ENCODE measurements at places on chromosomes 7 and 10. TPM values are rescaled to one million over a fixed set of nuclear protein-coding genes. Genes with fewer than 3 reads are reported as not detected.

The SEMA3D gene
- 5.7 TPM for polyA plus RNA-seq

- no peak for DNase-seq
Observed at GRCh38 chr7:120927454-120928103, 23.0 kb upstream of the ING3 start.

GRCh38 chr7:155897758-155898386 lies 85.6 kb upstream of the SHH start:
- no peak for DNase-seq

GRCh38 chr10:68251151-68251550 lies 19.2 kb upstream of the ATOH7 start:
- no peak for DNase-seq

GRCh38 chr7:86908948-86909347 lies 150.5 kb downstream of the ELAPOR2 start:
- DNase-seq = no peak

DNA sequence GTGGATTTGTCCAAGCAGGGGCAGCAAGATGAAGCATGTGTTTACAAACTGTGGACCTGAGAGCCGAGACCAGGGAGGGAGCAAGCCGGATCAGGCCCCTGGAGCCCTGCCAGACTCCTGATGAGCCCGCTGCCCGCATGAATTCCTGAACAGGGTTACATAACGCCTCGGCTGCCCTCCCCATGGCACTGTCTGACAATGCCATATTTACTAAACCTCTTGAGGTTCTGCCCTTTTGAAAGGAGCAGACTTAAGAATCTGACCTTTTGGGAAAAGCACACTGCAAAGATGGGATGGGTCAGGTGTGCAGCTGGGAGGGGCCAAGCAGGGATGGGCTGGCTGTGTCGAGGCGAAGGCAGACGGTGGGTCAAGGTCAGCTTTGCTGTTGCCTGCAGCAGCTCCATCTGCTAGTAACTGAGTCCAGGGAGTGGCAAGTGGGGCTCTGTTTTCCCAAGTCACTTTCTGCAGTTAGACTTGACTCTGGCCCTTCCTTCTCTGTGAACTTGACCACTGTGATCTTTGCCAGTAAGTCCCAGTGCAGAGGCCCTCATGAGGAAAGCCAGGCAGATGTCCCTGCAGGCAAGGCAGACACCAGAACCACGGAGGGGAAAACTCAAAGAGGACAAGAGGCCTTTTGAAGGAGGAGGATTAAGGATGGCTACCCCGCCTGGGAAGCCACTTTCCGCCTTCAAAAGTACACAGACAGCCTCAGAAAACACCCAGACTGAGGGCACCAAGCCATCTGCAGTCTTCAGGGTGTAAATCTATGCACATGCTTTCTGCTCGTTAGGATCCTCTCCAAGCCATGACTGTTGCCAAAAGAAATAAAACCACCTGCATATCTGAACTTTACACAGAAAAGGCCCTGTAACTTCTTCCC lies 175.8 kb downstream of the TNS3 start:
- no peak for DNase-seq

- DNase-seq = no peak
Observed at GRCh38 chr10:74186678-74187077, 35.7 kb downstream of the ADK start.

DNA sequence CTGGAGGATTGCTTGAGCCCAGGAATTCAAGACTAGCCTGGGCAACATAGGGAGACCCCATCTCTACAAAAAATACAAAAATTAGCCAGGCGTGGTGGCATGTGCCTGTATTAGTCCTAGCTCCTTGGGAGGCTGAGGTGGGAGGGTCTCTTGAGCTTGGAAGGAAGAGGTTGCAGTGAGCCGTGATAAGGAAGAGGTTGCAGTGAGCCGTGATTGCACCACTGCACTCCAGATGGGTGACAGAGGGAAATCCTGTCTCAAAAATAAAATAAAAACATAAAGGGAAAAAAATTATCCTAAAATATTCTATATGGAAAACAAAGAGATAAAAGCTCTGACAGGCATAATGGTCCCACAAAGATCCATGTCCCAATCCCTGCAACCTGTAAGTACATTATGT lies 87.9 kb upstream of the KAT6B start:
- DNase-seq = no peak

- DNase-seq = no peak
Observed at GRCh38 chr7:24924375-24924774, 55.6 kb downstream of the OSBPL3 start.

DNA sequence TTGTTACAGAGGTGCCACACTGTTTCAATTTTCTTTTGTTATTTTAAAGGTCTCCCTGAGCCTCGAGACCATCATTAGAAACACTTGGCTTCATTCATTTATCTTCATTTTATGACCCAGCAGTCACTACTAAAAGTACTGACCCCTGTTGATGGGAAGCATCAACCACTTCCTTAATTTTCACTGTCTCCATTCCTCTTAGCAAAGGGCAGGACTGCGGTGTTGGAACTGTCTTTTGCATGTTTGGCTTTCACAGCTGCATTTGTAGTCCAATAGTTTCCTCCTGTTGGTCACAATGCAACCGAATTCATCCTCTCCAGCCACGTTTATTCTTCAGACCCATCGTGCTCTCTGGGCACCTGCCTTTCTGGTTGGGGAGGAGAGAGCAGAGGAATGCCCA lies 46.7 kb upstream of the PDZD8 start:
- no peak for DNase-seq

DNA sequence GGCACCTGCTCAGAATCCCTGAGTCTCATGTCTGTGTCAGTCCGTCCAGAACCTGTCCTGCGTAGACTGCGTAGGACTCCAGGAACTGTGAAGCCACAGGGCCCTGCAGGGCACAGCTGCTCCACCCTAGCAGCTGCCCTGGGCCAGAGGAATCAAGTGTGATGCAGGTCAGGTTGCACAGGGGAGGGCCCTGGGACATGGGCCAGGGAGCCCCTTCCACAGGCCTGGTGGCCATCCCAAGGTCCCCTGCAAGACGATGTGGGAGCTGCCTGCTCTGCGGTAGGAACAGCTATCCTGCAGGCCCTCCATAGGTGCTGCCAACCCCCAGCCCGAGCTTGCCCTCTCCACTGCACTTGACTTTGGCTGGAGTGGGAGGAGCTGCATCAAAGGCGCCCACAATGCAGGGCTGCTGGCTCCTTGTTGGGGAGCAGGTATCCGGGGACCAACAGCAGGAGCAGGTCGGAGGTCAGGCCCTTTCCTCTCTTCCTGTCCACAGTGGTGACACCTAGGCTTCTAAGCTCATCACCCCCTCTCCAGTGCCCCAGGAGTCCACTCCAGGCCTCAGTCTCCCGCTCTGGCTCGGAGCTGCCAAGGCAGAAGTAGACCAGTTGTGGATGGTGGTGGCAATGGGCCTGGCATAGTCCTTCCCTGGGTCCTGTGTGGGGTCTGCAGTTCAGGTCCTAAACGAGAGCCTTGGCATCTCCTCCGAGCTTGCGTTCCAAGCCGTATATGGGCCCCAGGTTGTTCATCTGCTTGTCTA lies 149.1 kb downstream of the MAPK8 start:
- DNase-seq = no peak

Measured in AG04450 (cell line).